Activated T-cell treated with anti-CD3 and anti-CD28 coated beads, Interleukin-2, amount 50 U/mL, for 72 hours (primary cell): ENCODE measurements at places on chromosomes 4 and X.

- DNase-seq: no peak
Measured at GRCh38 chr4:66091786-66092185, 421.5 kb upstream of the EPHA5 start.

- DNase-seq: no peak
Measured at GRCh38 chrX:22037225-22037624, 5.1 kb downstream of the PHEX start.

- no peak for DNase-seq
Measured at GRCh38 chrX:38669428-38669827, 108.1 kb downstream of the TSPAN7 start.

DNA sequence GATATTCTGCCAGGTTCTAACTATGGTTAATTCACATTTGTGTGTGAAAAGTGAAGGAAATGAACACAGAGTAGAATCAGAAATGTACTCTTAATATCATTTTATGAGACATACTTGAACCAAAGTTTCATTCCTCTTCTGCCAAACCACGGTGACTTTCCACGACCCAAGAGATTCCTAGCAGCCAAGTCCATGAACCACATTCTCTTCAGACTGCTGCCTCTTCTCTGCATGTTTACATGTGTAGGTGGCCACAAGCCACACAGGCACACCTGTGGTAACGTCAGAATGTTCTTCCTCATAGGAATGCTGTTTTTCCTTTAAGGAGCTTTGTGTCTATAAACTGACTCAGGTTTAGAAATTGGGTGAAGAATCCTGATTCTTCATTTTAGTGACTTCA is 1411.2 kb downstream of the RAPGEF2 start:
- no peak for DNase-seq

- DNase-seq: no peak
Measured at GRCh38 chr4:173248690-173249089, 80.1 kb downstream of the GALNT7 start.

DNA sequence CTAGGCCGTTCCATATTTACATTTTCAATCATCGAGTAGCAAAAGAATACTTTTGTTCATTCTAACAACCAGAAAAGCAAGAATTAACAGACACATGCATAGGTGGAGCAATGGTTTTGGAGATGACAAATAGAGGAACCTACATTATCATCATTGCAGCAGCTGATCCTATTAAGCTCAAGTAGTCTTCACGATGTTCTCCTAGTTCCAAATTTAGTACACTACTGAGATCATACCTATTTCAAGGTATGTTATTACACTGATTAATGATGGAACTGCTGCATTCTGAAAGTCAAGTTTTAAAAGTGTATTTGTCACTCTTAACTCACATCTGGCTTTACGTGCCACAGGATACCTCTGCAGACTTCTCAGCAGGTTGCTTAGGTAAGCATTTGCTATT is 87.4 kb downstream of the ADGRA3 start:
- DNase-seq: no peak

DNA sequence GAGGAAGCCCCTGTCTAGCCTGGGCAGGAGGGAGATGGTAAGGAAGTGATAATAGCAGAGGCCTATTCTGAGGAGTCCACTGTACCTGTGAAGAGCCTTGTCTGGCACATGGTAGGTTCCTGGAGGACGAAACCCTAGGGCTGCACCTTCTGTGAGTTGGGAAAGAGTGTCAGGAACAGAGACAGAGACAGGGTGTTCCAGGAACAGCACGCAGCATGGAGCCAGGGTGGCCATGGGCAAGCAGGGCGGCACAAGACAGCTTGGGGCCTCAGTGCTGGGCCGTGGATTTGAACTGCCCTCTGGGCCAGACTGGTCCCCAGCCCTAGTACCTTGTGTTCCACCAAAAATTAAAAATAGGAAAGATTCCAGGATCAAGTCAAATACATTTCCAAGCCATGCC is 272.5 kb downstream of the EVC2 start:
- DNase-seq: no peak

- DNase-seq: no peak
Measured at GRCh38 chrX:120773801-120774200, 101.9 kb downstream of the CT47B1 start.

GRCh38 chr4:150543042-150543441 is 38.9 kb upstream of the MAB21L2 start:
- no peak for DNase-seq

GRCh38 chr4:110201502-110201901 is 3.1 kb upstream of the ELOVL6 start:
- no peak for DNase-seq

- DNase-seq: peak; percentile 62
Measured at GRCh38 chrX:148310426-148311165, 189.8 kb upstream of the AFF2 start.

- peak; percentile 44 for DNase-seq
Measured at GRCh38 chr4:6362896-6363295, 93.2 kb downstream of the WFS1 start.

DNA sequence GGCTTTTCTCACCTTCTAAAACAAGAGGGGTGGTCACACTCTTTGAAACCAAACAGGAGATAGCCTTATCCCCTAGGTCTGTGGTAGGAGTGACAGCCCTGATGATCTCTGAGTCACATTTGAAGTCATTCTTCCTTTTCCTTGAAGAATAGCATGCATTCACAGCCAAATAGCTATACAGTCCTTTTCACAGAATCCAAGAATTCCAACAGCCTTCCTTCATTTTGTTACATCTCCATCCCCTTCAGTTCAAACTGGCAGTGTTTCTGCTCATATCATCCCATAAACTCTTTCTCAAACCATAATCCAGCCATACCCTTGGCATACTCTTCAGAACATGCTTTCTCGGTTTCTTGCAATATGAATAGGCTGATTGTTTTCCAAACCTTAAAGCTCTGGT is 33.3 kb upstream of the TMEM184C start:
- DNase-seq: no peak

DNA sequence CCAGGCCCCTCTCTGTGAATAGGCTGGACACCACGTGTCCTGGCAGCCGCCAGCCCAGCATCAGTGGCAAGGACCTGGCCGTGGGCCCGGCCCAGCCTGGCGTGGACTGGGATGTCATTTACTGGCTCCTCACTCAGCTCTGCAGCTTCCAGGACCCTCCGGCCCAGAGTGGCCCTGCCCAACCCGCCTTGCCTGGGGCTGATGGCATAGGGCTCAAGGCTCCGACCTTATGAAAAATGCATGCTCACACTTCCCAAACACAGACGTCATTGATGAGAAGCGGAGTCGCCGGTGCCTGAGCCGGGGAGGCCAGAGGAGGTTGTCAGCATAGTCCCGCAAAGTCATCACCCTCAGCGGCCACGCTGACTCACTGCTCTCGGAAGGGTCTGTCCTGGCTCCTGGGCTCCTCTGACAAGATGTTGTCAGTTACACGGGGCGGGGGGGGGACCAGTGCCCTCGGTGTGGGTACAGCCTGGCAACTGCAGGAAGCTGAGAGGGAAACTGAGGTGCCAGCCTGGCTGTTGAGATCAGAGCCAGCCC is 14.3 kb downstream of the CFAP99 start:
- no peak for DNase-seq

- DNase-seq: no peak
Measured at GRCh38 chr4:121030131-121030530, 42.2 kb downstream of the NDNF start.

- no peak for DNase-seq
Measured at GRCh38 chr4:73662709-73663546, 42.7 kb upstream of the RASSF6 start.

DNA sequence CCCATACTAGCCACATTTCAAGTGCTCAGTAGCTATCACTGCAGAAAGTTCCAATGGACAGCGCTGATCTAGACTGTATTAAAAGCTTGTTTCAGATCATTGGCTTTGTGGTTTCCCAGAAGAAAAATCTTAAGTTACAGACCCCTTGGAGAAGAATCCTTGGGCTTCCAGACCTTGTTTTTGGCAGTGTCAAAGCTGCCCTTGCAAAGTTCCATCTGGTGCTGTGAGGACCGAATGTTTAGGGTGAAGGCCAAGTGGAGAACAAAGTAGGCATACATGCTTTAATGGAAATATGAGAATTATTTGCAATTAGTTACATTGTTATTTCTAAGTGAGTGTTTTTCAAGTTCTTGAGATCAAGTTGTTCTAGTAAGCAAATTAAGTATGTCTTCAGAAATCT is 144.7 kb downstream of the FRMPD4 start:
- DNase-seq: no peak

DNA sequence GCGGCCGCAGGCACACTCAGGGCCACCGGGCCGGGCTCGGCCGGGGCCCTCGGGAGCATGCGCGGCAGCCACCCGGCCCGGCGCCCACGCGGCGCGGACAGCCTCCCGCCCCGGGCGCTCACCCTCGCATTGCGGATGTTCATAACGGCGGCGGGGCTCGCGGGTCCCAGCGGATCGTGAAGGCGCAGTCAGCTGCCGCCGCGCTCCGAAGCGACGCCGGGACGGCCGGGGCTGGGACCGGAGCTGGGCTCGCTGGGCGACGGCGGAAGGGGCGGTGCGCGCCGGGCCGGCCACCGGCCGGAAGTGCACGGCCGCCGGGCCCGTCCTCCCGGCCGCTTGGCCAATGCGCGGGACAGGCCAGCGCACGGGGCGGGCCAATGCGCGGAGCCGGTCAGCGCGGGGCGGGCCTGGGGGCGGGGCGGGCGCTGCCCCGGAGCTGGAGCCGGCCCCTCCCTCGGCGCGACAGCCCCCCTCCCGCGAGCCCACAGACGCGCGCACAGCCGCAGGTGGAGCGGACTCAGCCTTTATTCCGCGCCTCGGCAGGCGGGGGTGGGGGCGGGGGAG is at the start of gene NAA10:
Gene NAA10 (minus strand): TSS at position 276 of the 564 bp plus-strand sequence. CDS start 133 bp downstream, at position 143.
- peak; percentile 73 for DNase-seq

- DNase-seq: peak; percentile 52
Measured at GRCh38 chr4:8435656-8436121, 4.8 kb downstream of the ACOX3 start.

- no peak for DNase-seq
Measured at GRCh38 chrX:5771441-5771840, 457.2 kb downstream of the NLGN4X start.

DNA sequence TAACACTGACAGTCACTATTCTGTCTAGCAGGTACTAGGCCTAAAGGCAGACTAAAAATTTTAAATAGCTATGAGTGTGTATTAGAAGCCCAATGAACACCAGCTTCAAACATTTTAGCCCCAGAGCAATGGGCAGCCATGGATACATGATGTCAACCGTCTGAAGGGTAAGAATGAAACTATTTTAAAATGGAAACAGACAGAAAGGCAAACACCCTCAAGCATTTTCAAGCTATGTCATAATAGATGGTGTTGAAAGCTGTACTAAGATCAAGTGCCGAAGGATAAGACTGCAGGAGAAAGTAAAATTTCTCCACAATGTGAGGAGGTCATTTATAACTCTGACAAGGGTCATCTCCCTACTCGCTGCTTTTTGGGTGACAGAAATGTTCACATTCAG is 225.0 kb downstream of the COL25A1 start:
- no peak for DNase-seq

DNA sequence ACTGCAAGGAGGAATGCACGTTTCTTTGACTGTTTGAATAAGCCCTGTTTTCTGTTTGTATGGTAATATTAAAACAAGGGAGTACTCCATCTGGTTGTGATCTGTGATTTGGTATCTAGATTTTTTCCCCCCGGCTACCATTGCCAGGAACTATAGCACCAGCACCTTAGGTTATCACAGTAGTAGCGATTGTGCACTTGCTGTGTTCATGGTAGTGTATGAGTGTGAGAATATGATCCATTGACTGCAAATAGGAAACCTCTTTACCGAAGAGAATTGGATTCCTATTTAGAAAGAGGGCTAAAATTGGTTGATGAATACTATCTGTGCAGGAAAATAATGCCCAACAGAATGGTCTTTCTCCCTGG is 69.9 kb downstream of the LARP7 start:
- no peak for DNase-seq

GRCh38 chr4:147586032-147586431 is 31.2 kb upstream of the TMEM184C start:
- DNase-seq: no peak

- no peak for DNase-seq
Measured at GRCh38 chrX:85963736-85964135, 83.6 kb downstream of the CHM start.

DNA sequence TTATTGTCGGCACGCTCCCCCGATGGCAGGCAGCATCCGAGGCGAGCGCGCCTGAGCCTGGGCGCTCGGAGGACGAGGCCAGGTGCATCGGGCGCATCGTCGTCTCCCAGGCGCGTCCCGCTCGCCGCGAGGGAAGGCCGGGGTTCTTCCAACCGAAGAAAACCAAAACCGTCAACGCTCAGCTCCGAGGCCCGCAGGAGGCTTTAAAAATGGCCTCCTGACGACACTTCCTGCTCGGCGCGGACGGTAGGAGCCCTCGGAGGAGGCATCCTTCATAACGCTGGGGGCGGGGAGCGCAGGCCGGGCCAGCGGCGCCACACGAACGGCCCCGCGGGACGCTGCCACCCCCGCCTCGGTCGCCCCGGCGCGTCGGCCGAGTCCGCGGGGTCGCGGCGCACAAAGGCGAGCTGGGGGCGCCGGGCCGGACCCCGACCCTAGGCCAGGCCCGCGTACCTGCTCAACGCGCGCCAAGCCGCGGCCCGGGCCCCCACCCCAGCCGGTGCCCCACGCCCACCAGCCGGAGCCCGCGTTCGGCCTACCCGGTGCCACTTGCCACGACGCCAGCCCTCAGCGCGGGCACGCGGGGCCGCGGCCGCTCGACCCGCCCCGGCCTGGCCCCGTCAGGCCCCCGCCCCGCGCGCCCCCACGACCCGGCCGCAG is 501 bp downstream of the ZNF518B start:
- peak; percentile 78 for DNase-seq

DNA sequence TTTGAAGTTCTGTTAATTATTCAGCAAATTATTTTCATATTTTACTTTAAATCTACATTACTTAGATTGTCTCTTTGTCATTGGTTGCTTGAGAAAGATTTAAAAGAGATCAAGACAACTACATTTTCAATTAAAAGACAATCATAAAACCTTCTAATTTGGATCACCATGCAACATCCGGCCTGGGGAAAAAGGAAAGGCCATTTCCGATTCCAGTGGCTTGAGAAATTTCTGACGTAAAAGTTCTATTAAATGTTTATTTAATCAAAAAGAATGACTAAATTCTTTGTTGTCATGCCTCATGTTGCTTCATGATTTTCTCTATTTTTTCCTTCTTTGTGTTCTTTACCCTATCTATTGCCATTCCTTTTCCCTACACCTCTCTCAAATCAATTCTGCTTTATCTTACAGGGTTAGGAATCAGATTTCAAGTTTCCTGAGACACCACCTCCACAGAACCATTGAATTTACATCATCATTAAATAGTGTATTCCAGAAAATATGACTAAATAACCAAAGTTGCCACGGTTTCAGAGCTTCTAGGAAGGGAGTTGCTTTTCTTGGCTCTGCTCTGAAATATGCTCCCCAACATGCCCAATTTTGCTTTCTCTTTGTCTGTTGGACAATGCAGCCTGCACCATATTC is 124.6 kb upstream of the ACSL4 start:
- no peak for DNase-seq

- no peak for DNase-seq
Measured at GRCh38 chrX:30576881-30577280, 685 bp downstream of the TASL start.

GRCh38 chr4:89142691-89143669 is 31.6 kb downstream of the TIGD2 start:
- DNase-seq: no peak

- DNase-seq: no peak
Measured at GRCh38 chrX:40805404-40805803, 70.1 kb upstream of the MED14 start.
